ENCODE measurements at places on chromosomes 13 and 19.

- no peak for DNase-seq
- H3K4me3 ChIP-seq = no peak overlapping the region
- H3K4me1 ChIP-seq = peaks cover 4% of the 10 kb centered on the region
- peaks cover 3% of the 10 kb centered on the region for H3K36me3 ChIP-seq
- H3K27ac ChIP-seq = no peak overlapping the region
Observed at GRCh38 chr19:40360020-40360707, 11.7 kb downstream of the PLD3 start.

- H3K4me3 ChIP-seq = no peak overlapping the region
- H3K36me3 ChIP-seq = no peaks in the 10 kb centered on the region
- H3K27ac ChIP-seq = no peak overlapping the region
- H3K27me3 ChIP-seq = peaks cover 43% of the 10 kb centered on the region
Observed at GRCh38 chr19:10432736-10433130, 12.4 kb downstream of the PDE4A start.

- no peak for DNase-seq
- no peak overlapping the region for H3K4me3 ChIP-seq
- H3K4me1 ChIP-seq = no peaks in the 10 kb centered on the region
- H3K36me3 ChIP-seq = no peaks in the 10 kb centered on the region
- no peak overlapping the region for H3K27ac ChIP-seq
Observed at GRCh38 chr13:69706807-69707206, 400.8 kb upstream of the ATXN8OS start.

DNA sequence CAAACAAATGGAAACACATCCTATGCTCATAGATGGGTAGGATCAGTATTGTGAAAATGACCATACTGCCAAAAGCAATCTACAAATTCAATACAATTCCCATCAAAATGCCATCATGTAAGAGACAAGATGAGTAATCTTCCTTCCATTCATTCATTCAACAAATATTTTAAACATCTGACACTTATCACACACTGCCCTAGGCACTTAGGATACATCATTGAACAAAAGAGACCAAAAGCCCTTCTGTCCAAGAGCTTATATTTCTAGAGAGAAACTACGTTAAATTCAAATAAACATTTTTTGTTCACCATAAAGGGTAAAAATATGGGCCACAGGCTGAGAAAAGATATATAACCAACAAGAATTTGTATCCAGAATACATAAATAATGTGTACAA is 20.5 kb upstream of the LHFPL6 start:
- no peaks in the 10 kb centered on the region for H3K4me1 ChIP-seq
- DNase-seq = no peak
- H3K4me3 ChIP-seq = no peak overlapping the region

All from thymus (tissue), 14 donors.